ENCODE measurements at places on chromosomes 7 and 10. TPM values are rescaled to one million over a fixed set of nuclear protein-coding genes. Genes with fewer than 3 reads are reported as not detected.

CCL26 gene
- 1.00 TPM for polyA plus RNA-seq

A1CF gene
- 0.10 TPM for polyA plus RNA-seq

SEMA4G gene
- polyA plus RNA-seq = 6.7 TPM

PCLO gene
- polyA plus RNA-seq = 0.29 TPM

GRCh38 chr10:75019370-75019769, 92.1 kb upstream of the SAMD8 start:
- DNase-seq = peak; percentile 17

DNA sequence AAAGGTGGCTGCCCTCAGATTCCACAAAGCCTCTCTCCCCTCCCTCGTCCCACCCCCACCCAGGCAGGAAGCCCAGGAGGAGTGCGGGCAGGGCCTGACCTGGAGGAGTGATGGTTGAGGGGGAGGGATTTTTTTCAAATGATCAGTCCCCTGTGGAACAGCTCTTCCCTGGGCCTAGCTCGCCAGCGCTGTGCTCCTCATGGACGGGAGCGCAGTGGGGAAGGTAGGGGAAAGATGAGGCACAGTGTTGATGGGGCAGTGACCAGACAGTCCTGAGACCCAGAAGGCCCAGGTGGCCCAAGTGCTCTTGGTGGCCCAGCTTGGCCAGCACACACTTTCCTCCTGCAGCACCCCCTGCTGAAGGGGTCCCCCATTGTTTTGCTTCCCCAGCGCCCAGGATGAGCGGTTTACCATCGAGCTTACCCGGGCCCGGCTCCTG, 8.5 kb downstream of the SAP25 start:
- DNase-seq = no peak

DNA sequence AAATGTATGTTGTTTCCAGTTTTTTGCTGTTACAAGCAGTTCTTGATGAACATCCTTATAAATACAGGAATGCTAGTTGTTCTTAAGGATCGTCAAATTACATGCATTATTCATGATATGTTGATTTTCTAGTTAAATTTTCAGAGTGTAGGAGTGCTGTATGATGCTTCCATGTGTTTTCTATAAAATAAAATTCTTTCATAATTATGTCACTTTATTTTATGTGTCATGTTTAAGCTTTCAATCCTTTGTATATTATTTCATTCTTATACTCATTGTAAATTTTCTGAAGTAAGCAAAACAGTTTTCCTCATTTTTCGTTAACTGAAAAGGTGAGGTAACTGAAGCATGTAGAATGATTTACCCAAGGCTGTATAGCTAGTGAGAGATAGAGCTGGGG, 16.8 kb upstream of the MYPN start:
- DNase-seq = no peak

- DNase-seq = no peak
Observed at GRCh38 chr7:131911112-131911511, 354.7 kb upstream of the PODXL start.

GRCh38 chr7:140595468-140596092, 45.0 kb downstream of the DENND2A start:
- no peak for DNase-seq

DNA sequence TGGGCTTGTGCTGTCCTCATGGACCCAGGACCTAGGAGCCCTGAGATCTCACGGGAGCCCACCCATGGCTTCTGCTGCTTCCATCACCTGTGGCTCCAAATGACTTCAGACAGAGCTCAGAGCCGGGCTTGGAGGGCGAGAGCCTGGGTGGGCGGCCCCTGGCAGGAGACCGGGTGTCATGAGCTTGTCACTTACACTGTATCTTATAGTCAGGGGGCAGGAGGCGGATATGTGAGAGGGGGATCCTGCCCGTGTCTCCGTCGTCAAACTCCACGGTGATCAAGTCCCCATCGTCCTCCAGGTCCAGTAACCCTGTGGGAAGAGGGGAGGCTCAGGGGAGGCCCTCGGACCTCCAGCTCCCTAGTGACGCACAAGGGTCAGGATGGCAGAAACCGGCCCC, 33.0 kb downstream of the SLC29A4 start:
- no peak for DNase-seq

DNA sequence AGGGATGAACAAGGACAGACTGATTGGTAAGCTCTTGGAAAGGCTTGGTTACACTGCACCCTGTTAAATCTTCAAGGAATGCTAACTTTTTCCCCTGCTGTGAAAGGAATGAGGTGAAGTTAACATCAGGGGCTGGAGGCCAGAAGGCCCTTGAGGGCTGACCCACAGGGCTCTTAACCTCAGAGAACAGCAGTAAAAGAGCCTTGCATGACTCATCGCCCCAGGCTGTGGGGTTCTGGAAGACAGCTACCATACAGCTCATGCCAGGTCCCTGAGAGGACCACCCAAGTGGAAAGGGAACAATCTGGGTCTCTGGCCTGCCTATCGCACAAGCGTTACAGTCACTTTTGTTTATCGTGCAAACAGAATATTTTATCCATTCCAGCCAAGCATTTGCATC, 54.4 kb downstream of the CYP2C9 start:
- DNase-seq = no peak

GRCh38 chr7:15174485-15174884, 271.9 kb upstream of the DGKB start:
- DNase-seq = no peak

DNA sequence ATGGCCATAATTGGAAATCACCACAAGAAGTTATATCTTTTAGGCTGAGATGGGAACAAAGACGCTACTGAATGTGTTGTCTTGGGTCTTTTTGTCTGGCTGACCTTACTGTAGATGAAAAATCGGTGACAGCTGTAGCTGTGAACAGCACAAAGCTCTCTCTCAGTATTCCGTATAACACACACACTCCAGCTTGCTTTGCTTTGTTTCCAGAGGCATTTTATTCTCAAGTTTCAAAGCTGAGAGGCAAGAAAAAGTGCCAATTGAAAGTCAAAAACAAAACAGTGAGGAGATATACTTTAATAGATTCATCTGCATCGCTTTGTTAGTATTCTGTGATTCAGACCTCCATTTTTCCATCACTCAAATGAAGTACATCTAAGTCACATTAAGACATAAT, 39.6 kb upstream of the CABCOCO1 start:
- no peak for DNase-seq

DNA sequence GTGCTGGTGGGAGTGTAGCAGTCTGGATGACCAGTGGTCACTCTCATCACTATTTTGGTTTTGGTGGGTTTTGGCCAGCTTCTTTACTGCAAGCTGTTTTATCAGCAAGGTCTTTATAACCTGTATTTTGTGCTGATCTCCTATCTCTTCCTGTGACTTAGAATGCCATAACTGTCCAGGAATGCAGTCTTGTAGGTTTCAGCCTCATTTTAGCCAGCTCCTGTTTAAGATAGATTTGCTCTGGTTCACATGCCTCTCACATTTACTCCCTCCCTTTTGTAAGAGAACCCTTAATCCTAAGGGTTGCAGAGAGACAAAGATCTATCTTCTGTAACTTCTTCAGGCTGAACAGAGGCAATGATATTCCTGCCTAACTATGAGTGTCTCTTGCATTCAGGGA, 51.2 kb upstream of the INHBA start:
- no peak for DNase-seq

- DNase-seq = no peak
Observed at GRCh38 chr7:144821067-144821466, 14.8 kb downstream of the TPK1 start.

- no peak for DNase-seq
Observed at GRCh38 chr10:51585742-51586141, 113.7 kb downstream of the CSTF2T start.

DNA sequence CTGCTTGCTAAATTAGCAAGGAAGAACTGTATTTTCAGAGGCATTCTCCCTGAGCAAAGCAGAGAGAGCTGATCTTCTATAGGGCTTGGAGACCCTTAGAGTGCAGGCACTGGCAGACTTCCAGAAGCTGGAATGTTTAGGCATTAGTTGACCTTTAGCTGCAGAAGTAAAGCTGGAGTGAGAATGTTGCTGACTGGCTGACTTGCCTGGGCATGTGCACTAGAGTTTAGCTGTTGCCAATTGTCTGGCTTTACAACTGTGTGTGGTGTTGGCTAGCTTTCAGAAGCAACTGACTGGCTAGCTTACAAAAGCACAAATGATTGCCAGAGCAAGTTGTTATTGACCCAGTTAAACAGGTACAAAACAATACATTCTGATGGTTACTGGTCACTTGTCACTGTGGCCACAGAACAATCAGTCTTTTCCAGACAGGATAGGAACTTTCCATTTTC, 25.1 kb downstream of the FAM13C start:
- DNase-seq = peak; percentile 48

Data from forelimb muscle (tissue), 1 donor.